ENCODE measurements at places on chromosomes 4 and X. TPM values are rescaled to one million over a fixed set of nuclear protein-coding genes. Genes with fewer than 3 reads are reported as not detected.
A peak's percentile ranks its signal among the peaks of the same experiment; 100 is the strongest.

- DNase-seq = peak; percentile 82
Observed at GRCh38 chrX:150200820-150201287, 162.3 kb upstream of the MAMLD1 start.

DNA sequence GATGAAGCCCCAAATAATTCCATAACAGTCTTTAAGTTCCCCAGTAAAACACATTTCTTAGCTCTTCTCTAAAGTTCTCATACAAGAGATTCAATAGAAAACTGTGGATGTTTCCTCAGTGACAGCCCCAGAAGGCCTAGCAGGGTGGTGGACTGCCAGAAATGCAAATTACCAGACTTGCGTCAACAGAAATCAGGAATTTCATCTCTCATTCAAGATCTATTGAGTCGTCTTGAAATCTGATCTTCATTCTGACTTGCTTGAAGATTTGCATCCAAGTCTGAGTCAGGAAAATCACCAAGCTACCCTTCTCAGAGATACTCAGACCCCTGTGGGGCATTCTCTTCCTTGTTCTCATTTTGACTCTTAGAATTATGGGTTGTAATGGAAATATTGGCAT, 68.9 kb upstream of the NDP start:
- DNase-seq = no peak

DNA sequence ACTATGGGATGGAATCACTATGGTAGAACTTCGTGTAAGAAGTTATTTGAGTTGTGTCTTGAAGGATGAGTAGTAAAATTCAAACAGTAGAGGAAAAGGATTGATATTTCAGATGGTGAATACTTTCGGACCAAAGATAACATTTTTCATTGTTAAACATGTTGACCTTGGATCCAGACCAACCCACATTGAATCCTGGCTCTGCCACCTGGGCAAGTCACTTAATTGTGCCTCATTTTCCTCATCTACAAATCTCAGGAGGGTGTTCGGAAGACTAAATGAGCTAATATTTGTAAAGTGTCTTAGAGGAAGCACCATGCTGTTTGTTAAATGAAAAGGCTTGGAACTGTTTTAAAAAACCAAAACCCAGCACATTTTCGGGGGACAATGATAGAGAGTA, 1.4 kb upstream of the AIFM1 start:
- DNase-seq = no peak

DNA sequence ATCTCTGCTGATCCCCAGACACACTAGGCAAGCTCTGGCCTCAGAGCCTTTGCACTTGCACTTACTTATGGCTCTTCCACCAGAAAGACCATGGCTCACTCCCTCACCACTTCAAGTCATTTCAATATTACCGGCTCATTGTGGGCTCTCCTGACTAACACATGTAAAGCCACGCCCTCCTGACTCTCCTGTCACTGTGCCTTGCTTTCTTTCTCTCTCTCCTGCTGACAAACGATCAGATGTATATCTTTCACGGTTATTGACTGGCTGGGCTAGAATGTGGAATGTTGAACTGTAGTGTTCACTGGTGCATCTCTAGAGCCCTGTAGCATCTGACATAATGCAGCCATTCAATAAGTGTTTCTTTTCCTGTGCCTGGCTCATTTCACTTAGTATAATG, 425.1 kb downstream of the RAB28 start:
- DNase-seq = no peak

Gene STS
- total RNA-seq = 2.4 TPM

GRCh38 chrX:63128509-63128908, 222.6 kb downstream of the SPIN4 start:
- no peak for DNase-seq

- no peak for DNase-seq
Observed at GRCh38 chr4:182276210-182277109, 33.3 kb downstream of the TENM3 start.

DNA sequence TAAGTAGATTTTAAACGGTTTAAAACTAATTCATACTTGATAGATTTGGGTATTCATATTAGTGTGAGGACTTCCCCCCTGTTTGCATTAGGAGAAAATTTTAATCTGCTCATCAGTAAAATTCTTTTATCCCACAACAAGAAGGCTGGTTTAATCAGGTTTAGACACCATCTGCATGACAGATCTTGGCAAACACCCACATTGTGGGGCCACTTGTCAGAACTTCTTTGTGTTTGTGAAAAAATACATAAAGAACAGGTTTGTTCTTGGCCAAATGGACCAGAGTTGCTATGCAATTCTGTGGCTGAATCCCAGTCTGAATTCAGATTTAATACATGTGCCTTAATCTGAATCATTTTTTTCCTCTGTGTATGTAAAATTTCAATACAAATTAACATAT, 121.1 kb downstream of the REPS2 start:
- DNase-seq = no peak

Gene YY2
- total RNA-seq = 1.7 TPM
